ENCODE measurements at places on chromosomes 7 and 10. TPM values are rescaled to one million over a fixed set of nuclear protein-coding genes. Genes with fewer than 3 reads are reported as not detected.

The GNAT3 gene
- not detected for total RNA-seq

The OR9A4 gene
- total RNA-seq: not detected

The NRG3 gene
- total RNA-seq: 0.57 TPM

GRCh38 chr7:107208563-107208962 lies 39.8 kb downstream of the HBP1 start:
- no peak overlapping the region for H3K27ac ChIP-seq
- no peak overlapping the region for H3K4me3 ChIP-seq
- no peak for DNase-seq
- peaks cover 2% of the 10 kb centered on the region for H3K4me1 ChIP-seq
- H3K36me3 ChIP-seq: peaks cover 33% of the 10 kb centered on the region

- no peak overlapping the region for H3K27ac ChIP-seq
- H3K4me3 ChIP-seq: no peak overlapping the region
- H3K4me1 ChIP-seq: peaks cover 25% of the 10 kb centered on the region
- H3K36me3 ChIP-seq: no peaks in the 10 kb centered on the region
These were observed 7.8 kb downstream of the AFAP1L2 start for GRCh38 chr10:114396464-114396863.

Measured in mesothelial cell of epicardium (in vitro differentiated cells).